ENCODE measurements at places on chromosomes 1 and 21. TPM values are rescaled to one million over a fixed set of nuclear protein-coding genes. Genes with fewer than 3 reads are reported as not detected.

GRCh38 chr1:194476872-194477271 lies 1290.5 kb upstream of the B3GALT2 start:
- DNase-seq, result no peak

DNA sequence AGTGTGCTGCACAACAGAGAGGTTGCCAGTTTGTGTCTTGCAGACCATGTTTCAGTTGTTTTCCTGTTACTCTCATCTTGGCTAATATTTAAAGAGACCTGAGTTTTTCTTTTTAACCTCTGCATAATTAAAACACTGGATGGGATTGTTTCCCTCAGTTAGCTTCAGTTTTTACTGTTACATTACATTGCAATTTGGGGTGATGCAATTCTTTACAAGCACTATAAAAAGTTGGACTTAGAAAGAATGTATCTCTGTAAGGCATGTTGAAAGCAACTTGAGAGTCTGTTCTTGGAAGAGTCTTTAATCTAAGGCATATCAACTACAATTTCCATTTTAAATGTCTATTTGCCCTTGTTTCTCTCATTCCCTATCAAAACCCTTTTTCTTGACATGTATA lies 99.1 kb downstream of the DNM3 start:
- no peak for DNase-seq

DNA sequence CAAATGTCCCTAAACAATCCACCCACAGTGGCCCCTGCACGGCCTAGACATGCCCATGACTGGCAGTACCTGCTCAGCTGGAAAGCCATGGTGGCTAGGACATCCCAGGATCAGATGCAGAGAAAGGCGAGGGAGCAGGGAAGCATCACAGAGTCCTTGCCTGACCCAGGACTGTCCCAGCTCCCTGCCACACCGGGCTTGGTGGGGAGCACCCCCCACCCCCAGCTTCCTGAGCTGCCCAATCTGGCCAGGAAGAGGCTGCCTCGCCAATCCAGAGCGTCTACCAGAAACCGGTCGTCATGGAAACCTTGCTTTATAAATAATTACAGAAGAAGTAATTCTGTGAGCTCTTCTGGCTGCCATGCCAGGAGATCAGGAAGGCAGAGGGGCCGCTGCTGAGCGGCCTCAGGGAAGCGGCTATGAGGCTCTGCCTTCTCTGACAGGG lies 34.8 kb downstream of the ACOT7 start:
- peak; percentile 91 for DNase-seq

DNA sequence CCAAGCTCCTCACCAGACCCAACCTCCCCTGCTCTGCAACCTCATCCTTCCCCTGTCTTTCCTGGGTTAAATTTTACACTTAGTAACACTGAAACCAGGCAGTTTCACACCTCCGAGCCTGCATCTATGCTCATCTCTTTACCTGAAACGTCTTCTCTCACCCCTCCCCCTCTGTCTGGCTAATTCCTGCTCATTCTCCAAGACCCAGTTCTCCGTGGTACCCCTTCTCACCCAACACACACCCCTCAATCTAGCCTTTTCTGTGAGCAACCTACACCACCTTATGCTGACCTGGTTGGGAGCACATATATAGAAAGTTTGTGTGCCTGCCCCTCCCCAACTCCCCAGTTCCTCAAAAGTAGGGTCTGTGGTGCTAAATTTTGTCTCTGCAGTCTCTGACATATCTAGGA lies 3.7 kb upstream of the KIAA1614 start:
- DNase-seq, result no peak

- DNase-seq, result no peak
Measured at GRCh38 chr1:205676597-205676996, 3.7 kb downstream of the SLC45A3 start.

DNA sequence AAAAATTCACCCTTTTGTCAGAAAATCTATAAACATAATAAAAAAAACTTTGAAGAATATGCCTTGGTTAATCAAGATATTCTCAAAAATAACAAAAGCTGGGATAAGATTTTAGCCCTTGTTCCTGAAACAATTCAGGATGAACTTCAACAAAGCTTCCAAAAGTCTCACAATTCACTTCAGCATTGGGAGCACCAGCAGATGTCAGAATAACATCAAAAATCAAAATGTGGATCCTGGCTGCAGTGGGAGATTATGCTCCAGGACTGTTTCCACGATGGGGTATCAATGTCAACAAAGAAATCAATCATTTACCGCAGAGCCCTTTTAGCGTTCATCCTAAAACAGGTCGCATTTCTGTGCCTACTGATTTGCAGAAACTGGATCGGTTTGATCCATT lies 35.2 kb downstream of the ZNF670 start:
- no peak for DNase-seq

DNA sequence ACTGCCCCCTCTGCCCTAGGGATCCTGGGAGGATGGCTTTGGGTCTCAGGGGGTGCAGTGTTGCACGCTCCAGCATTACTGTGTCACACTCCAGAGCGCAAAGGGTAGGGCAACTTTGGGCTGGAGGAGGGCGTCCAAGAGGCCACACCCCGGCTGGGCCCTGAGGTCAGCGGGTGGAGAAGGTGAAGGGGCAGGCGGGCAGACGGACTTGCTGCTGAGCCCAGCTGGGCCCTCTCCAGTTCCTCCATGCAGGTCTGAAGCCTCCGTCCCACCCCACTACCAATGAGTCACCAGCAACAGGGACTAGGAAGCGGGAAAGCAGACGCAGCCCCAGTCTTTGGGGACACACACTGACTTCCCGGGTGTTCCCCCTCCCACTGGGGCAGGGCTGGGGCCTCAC lies 116.0 kb downstream of the CASZ1 start:
- DNase-seq, result no peak

GRCh38 chr1:12434174-12434573 lies 183.8 kb downstream of the DHRS3 start:
- peak; percentile 82 for DNase-seq

GRCh38 chr1:55284856-55285255 lies 69.7 kb upstream of the USP24 start:
- peak; percentile 70 for DNase-seq

- peak; percentile 46 for DNase-seq
Measured at GRCh38 chr1:39214021-39214713, 9.7 kb downstream of the MACF1 start.

DNA sequence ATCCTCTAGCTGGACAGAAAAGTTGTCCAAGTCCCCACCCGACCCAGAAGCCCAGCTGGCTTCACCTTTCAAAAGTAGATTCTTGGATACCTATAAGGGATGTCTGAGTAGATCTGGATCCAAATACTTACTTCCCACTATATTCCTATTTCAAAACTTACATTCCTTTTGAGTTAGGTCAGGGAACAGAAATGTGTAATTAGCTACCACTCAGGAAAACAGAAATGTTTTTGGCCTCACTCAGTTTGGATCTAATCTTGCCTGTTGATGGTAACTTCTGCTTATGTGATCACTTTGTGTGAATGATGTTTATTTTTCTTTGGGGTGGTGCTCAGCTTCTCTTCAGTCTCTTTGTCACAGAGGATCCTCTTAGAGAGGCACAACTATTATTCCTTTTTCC lies 814.4 kb upstream of the RGS18 start:
- no peak for DNase-seq

- no peak for DNase-seq
Measured at GRCh38 chr1:155657463-155657862, 31.1 kb downstream of the YY1AP1 start.

DNA sequence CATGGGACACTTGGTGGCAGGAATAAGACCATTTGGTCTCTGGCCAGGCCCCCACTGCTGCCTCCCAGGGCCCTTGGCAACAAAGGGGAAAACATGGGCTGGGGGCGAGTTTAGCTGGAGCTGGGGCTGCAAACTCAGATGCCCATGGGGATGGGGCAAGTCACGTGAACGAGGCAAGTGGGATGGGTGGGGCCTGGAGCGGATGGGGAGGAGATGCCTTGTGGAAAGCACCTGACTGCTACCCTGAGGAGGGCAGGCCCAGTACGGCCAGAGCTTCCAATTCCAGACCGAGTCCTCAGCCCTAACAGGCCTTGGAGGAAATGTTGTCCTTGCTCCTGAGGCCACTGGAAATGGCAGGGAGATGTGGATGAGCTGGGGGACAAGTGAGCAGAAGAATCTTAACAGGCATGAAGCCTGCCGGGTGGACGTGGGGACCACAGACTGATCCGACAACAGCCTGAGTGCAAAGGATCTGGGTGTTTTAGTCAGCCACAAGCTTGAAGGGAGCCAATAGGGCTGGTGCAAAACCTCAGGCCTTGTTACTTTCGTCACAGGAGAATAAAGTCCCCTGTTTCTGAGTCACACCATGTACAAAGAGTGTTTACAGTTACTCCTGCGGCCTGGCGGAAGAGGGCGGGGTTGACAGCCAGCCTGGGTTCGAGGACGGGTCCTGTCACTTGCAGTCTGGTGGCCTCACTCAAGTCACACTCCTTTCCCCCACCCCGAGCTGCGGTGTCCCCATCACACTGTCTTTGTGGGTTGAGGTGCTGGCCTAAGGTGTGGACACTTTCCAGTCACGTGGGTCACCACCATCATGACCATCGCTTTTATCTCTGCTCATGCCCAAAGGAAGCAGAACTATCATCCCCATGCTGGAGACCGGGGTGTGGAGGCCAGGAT lies 19.1 kb downstream of the RUNX3 start:
- DNase-seq, result no peak

DNA sequence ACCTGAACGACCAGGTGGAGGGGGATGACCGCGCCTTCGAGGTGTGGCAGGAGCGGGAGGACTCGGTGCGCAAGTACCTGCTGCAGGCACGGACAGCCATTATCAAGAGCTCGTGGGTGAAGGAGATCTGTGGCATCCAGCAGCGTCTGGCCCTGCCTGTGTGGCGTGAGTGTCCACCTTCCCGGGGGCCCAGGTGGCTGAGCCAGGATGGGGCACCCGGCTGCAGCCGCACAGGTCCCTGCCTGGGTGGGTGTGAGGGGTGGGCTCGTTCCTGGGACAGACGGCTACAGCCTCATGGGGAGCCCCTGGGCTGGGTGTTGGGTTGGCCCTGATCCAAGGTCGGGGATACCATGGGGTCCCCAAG lies 65.2 kb downstream of the TRIM11 start:
- DNase-seq, result no peak

DNA sequence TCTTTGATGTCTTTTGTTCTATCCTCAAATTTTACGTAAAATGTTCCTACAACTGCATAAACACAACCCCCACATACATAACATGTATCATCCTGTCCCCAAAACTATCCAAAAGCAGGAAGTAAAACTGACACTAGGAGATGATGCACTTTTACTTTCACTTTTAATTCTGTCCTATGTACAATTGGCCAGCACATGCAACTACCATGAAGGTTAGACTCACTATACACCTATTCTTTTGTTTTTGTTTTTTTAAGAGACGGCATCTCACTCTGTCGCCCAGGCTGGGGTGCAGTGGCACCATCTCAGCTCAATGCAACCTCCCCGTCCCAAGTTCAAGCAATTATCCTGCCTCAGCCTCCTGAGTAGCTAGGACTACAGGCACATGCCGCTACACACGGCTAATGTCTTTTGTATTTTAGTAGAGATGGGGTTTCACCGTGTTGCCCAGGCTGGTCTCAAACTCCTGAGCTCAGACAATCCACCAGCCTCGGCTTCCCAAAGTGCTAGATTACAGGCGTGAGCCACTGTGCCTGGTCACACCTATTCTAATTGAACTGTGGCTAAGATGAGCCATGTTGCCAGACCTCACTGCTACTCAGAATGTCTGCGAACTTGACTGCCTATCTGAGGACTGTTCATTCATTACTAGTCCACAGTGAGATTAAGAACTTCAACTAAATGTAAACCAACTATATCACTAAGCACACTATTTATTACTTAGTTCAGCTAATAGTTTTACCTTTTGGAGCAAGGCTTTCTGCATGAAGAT lies 48.0 kb downstream of the TOR3A start:
- DNase-seq, result peak; percentile 47

DNA sequence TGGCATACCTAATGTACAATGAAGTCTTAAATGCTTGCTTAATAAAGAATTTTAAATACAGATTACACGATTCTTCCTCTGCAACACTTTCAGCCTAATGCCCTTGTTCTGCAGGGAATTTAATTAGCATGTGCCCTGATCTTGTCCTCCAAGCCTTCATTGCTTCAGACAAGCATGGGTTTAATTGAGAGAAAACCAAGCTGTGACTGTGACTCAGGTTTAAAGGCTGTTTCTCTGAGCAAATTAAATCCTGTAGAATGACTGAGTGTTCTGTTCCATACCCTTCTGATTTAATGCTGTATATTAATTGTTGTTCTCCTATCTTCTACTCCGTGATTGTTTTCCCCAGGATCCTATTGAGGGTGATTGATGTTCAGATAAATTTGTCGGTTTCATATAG lies 269.0 kb upstream of the PRMT6 start:
- DNase-seq, result no peak

GRCh38 chr1:162175379-162176081 lies 106.0 kb downstream of the NOS1AP start:
- DNase-seq, result no peak

NGF gene
- total RNA-seq, result 0.34 TPM

SLC25A34 gene
- total RNA-seq, result 1.7 TPM

SERINC2 gene
- total RNA-seq, result 4.8 TPM

SPOCD1 gene
- 2.0 TPM for total RNA-seq

PLA2G2A gene
- total RNA-seq, result not detected

SLAMF8 gene
- total RNA-seq, result not detected

SMIM1 gene
- total RNA-seq, result 0.56 TPM

C4BPA gene
- total RNA-seq, result under 0.01 TPM

BRINP3 gene
- total RNA-seq, result not detected

SLC45A1 gene
- 1.7 TPM for total RNA-seq

IGSF21 gene
- total RNA-seq, result not detected

GBP7 gene
- total RNA-seq, result not detected

KLF17 gene
- not detected for total RNA-seq
